ENCODE measurements at places on chromosomes 2 and 18. TPM values are rescaled to one million over a fixed set of nuclear protein-coding genes. Genes with fewer than 3 reads are reported as not detected.

DNA sequence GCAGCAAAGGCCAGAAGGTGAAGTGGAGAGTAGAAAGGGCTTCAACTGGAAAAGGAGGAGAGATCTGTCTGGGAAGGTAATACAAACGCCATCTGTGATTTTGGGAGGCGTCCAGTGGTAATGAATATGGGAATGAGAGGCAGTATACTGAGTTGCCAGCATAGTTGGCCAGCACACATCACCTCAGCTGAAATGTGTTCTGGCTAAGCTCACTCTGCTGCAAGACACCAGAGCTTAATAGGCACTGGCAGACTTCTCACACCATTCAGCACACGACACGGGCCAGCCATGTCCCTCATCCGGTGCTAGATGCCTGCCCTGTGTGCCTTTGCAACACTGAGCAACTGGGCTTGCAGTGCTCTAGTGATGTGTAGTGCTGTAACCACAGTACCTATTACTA lies 277.1 kb downstream of the PIEZO2 start:
- no peak for DNase-seq

DNA sequence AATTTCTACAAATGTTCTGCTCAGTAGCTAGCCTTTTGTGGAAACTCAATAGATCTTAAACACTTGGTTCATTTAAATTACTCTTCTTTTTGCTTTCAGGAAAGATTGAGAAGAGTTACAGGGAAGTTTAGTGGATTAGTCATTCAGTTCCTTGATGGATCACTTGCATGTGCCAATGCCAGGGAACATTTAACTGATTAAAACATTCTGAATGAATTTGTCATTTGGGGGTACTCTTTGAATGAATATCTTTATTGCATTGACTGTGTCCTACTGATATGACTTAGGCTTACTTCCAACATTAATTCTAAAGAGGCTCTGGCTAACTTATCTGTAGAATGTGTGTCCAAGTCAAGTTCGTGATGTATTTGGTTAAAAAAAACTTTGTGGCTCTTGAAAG lies 199.8 kb downstream of the PLCL1 start:
- DNase-seq = no peak

DNA sequence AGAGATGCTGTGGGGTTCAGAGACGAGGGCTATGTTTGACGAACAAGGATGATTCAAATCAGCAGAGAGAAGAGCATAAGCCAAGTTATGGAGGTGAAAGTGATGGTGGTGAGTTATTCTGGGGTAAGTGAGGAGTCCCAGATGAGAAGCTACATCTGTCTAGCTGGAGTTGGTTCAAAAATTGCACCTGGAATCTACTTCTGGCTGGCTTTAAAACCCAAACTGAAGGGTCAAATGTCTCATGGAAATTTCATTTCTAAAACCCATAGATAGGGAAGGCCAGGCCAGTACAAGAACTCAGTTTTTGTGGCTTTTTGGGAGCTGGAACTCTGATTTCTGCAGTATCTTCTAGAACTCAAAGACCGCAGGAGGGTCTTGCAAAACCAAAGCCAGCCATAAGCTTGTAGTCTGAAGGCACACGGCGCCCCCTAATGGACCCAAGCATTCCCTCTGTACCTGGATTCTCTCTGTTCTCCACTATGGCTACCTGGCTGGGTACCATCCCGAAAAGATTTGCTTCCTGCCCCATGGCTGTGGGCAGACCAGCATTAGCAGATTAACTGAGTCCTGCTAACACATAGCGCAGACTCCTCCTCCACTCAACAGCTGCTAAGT lies 229.1 kb upstream of the SLC14A2 start:
- peak; percentile 61 for DNase-seq

- no peak for DNase-seq
Measured at GRCh38 chr2:3266925-3267867, 110.4 kb downstream of the EIPR1 start.

Gene TFCP2L1
- total RNA-seq = 0.07 TPM

DNA sequence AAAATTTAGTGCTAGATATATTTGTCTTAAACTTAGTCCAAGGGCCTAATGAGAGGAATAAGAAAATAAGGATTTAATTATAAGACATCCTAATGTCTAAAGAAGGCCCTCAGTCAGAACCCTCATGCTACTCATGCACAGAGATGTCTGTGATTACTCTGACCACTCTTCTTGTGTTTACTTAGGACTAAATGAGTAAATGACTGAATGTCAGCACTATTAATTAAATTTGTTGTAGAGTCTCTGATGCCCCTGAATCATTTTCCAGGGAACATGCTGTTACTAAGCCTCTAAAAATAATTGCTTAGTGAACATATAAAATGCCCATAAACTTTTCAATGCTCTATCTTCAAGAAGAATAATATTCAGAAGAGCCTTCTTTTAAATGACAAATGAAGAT lies 32.4 kb downstream of the GULP1 start:
- no peak for DNase-seq

Gene RGPD6
- 11.5 TPM for total RNA-seq

Gene GULP1
- total RNA-seq = 17.7 TPM

DNA sequence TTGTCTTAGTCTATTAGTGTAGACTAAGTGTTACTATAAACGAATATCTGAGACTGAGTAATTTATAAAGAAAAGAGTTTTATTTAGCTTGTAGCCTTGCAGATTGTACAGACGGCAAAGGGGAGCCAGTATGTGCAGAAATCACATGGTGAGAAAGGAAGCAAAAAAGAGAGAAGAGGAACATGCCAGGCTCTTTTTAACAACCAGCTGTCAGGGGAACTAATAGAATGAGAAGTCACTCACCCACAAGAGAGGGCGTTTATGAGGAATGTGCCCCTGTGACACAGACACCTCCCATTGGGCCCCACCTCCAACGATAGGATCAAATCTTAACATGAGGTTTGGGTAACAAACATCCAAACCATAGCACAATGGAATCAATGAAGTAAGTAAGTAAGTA lies 20.6 kb upstream of the ZNF804A start:
- no peak for DNase-seq
